ENCODE measurements at places on chromosomes 3 and 15.

DNA sequence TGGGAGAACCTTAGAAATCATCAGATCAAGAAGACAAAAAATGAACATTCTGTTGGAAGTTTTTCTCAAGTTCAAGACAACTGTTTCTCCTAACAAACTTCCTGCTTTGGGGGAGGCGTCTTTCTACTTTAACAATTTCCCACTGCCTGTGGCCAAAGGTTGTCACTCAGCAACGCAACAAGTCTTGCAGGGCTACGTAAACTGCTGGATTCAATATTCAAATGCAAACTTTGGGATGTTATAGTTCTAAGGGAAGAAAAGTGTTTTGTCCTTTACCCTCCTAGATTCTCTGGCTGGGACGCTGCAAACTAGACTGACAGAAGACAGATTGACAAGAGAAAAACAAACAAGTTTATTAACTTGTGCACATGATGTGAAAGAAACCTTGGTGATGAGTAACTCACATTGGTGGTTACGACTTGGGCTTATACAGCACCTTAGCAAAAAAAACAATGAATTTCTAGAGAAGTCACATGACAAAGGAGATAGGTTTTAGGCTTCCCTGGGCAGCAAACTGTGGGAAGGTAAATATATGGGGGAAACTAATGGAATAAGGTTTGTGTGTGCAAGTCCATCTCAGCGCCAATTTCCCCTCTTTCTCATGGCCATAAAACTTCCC, 34.0 kb upstream of the ARPIN start:
- DNase-seq = no peak

- DNase-seq = no peak
Observed at GRCh38 chr3:186025161-186025560, 83.7 kb downstream of the ETV5 start.

GRCh38 chr3:171459137-171459941, 866 bp downstream of the TNIK start:
- peak; percentile 33 for DNase-seq

DNA sequence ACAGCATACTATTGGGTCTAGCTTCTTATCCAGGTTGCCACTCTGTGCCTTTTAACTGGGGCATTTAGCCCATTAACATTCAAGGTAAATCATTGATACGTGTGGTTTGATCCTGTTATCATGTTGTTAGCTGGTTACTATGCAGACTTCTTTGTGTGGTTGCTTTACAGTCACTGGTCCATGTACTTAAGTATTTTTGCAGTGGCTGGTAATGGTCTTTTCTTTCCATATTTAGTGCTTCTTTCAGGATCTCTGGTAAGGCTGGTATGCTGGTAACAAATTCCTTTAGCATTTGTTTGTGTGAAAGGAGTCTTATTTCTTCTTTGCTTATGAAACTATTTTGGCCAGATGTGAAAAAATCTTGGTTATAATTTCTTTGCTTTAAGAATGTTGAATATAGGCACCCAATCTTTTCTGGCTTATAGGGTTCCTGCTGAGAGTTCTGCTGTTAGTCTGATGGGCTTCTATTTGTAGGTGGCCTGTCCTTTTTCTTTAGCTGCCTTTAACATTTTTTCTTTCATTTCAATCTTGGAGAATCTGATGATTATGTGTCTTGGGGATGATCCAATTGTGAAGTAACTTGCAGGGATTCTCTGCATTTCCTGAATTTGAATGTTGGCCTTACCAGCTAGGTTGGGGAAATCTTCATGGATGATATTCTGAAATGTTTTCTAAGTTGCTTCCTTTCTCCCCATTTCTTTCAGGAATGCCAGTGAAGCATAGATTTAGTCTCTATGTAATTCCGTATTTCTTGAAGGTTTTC, 39.3 kb downstream of the CCR1 start:
- DNase-seq = no peak

- no peak for DNase-seq
Observed at GRCh38 chr15:81595752-81596151, 221.7 kb upstream of the TMC3 start.

GRCh38 chr15:85973584-85974347, 105.9 kb upstream of the AGBL1 start:
- no peak for DNase-seq

DNA sequence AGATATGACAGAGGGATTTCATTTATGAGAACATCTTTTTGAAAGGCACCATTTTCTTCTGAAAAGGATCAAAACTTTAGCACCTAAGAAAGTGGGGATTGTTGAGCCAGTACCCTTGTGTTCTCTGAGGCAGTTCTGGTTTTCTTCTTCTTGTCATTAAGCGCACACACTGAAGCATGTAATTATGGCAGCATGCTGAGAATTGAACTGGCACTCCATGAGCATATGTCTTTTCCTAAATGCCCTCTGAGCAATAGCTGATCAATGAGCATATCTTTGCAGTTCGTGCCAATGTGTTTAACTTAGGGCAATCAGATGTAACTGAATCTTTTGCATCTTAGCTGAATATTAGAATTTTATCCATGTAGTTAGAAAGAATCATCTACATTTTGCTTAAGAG, 53.9 kb upstream of the VGLL3 start:
- DNase-seq = no peak

DNA sequence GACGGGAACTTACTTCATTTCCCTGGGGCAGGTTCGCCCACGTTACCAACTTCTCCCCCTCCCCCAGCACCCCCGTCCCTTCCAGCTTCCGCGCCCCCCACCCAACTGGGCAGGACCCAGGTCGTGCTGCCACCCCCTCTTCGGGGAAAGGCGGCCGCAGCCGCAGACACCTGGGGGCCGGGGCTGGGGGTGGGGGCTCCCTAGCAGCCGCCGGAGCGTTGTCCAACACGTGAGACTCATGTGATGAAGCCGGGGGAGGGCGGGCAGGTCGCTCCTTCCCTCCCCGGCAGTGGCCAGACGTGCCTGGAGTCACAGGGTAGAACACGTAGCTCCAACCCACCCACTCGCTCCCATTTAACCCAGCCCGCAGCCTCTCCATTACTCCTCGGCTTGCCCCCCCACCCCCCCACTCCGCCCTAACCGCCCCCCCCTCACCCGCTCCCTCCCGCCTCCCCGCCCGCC, 240 bp upstream of the BHLHE40 start:
- DNase-seq = peak; percentile 99

- no peak for DNase-seq
Observed at GRCh38 chr3:189606774-189607173, 24.4 kb upstream of the TP63 start.

DNA sequence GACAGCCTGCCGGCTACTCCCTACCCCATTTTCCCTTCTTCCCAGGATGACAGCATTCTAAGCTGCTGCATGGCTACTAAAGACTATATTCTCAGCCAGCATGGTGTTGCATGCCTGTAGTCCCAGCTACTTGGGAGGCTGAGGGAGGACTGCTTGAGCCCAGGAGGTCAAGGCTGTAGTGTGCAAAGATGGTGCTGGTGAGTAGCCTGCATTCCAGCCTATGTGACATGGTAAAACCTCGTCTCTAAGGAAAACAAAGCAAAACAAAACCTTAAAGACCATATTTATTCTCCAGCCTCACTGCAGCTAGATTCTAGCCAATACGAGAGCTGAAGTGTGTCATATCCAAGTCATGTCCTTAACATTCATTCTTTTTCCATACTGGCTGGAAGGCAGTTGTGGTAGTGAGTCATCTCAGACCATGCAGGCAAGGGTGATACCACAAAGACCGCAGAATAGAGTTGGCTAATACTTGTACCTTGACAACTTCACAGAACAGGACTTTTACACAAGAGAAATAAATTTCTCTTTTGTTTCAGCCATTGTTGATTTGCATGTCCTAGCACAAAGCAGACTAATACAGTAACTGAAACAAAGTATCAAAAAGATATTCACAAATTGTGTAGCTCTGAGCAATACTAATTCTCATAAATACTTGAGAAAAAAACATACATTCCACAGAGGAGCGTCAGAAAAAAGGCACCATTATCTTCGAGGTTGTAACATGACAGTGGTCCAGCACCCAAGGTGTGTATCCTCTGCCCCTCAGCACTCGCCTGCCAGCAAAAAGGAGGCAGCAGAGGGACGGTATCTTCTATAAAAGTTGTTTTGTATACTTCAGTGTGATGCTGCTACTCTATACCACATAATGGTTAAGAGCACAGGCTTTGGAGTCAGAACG, 14.8 kb downstream of the PBRM1 start:
- peak; percentile 14 for DNase-seq

GRCh38 chr3:87771337-87772192, 287.2 kb downstream of the CGGBP1 start:
- DNase-seq = peak; percentile 2

DNA sequence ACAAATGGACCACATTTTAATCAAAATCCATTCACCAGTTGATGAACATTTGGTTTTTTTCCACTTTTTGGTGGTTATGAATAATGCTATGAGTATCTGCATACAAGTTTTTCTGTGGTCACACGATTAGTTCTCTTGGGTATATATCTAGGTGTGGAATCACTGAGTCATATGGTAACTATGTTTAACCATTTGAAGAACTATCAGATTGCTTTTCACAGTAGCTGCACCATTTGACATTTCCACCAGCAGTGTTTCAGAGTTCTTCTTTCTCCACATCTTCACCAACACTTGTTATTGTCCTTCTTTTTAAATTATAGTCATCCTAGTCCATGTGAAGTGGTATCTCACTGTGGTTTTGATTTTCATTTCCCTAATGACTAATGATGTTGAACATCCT, 33.3 kb upstream of the ATG7 start:
- no peak for DNase-seq

GRCh38 chr3:186882150-186882524, 39.6 kb downstream of the ADIPOQ start:
- no peak for DNase-seq

DNA sequence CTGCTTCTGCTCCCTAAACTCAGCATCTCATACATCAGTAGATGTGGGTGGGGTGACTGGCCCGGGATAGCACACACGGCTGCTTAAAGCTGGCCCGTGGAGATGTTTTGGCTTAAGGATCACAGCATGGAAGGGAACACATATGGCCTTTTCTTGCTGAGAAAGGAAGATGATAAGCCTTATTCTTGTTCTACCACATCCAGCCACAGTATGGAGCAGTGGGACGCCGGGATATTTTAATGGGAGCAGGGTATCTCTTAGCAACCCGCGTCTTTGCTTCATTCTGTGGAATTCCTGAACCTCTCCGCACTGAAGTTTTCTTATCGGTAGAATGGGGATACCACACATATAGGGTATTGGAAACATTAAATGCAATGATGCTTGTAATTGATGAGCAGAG, 94.1 kb upstream of the PROK2 start:
- no peak for DNase-seq

Data from T-helper 2 cell (primary cell).